Left ventricle myocardium superior (tissue), 1 donor: ENCODE measurements at places on chromosomes 2 and 18. TPM values are rescaled to one million over a fixed set of nuclear protein-coding genes. Genes with fewer than 3 reads are reported as not detected.

The SCN9A gene
- 1.3 TPM for total RNA-seq

The KCNG2 gene
- total RNA-seq = not detected

The FHOD3 gene
- 347 TPM for total RNA-seq

The PSTPIP2 gene
- 2.7 TPM for total RNA-seq

The BABAM2 gene
- 56.8 TPM for total RNA-seq

The ELOA2 gene
- not detected for total RNA-seq

The DHRS9 gene
- 0.74 TPM for total RNA-seq

The B4GALT6 gene
- 11.9 TPM for total RNA-seq

The POTEI gene
- not detected for total RNA-seq

The NMUR1 gene
- total RNA-seq = not detected

The UNC50 gene
- total RNA-seq = 28.5 TPM

The UBXN4 gene
- total RNA-seq = 56.1 TPM

The MEIS1 gene
- 40.8 TPM for total RNA-seq

The FAM161A gene
- total RNA-seq = 0.89 TPM

The ARHGAP25 gene
- total RNA-seq = 5.4 TPM

The HOXD12 gene
- total RNA-seq = not detected

The ESPNL gene
- not detected for total RNA-seq

The NT5C1B gene
- not detected for total RNA-seq

The IL37 gene
- not detected for total RNA-seq

The CRACDL gene
- 4.0 TPM for total RNA-seq

The HOXD13 gene
- total RNA-seq = not detected

The ADGRF3 gene
- not detected for total RNA-seq

The SCN3A gene
- 0.84 TPM for total RNA-seq

The AQP12B gene
- total RNA-seq = not detected

The UGT1A5 gene
- total RNA-seq = not detected

The KHK gene
- 4.0 TPM for total RNA-seq

The ALK gene
- not detected for total RNA-seq

The HMSD gene
- total RNA-seq = 1.2 TPM

The CD8B2 gene
- total RNA-seq = not detected

The HRH4 gene
- 0.17 TPM for total RNA-seq

The NOSTRIN gene
- 11.5 TPM for total RNA-seq

The COL3A1 gene
- 51.8 TPM for total RNA-seq

The ZFAND2B gene
- 20.3 TPM for total RNA-seq

The CPLX4 gene
- total RNA-seq = not detected

The CHN1 gene
- total RNA-seq = 16.6 TPM

The COLEC11 gene
- 2.1 TPM for total RNA-seq

The C2orf72 gene
- total RNA-seq = 0.07 TPM

The TRAF3IP1 gene
- total RNA-seq = 13.8 TPM

The CNGA3 gene
- total RNA-seq = not detected

The HOXD8 gene
- 0.92 TPM for total RNA-seq

The WNT10A gene
- total RNA-seq = not detected

The EN1 gene
- not detected for total RNA-seq

The CREG2 gene
- not detected for total RNA-seq

The EML6 gene
- 0.59 TPM for total RNA-seq

The SLC9A4 gene
- not detected for total RNA-seq

The DSG4 gene
- total RNA-seq = not detected
